ENCODE measurements at places on chromosomes 7 and 10. TPM values are rescaled to one million over a fixed set of nuclear protein-coding genes. Genes with fewer than 3 reads are reported as not detected.

Gene TIMM23B
- 7.4 TPM for total RNA-seq

Gene ICA1
- 0.71 TPM for total RNA-seq

Gene PAX4
- total RNA-seq, result not detected

Gene TEX47
- total RNA-seq, result not detected
